H1 (cell line): ENCODE measurements at places on chromosomes 7 and 10. TPM values are rescaled to one million over a fixed set of nuclear protein-coding genes. Genes with fewer than 3 reads are reported as not detected.

- no peaks in the 10 kb centered on the region for H3K4me1 ChIP-seq
- H3K27ac ChIP-seq, result no peak overlapping the region
- H3K27me3 ChIP-seq, result no peaks in the 10 kb centered on the region
- no peaks in the 10 kb centered on the region for H3K36me3 ChIP-seq
- H3K4me3 ChIP-seq, result no peak overlapping the region
- no peak for DNase-seq
Measured at GRCh38 chr7:46004965-46005364, 83.9 kb upstream of the IGFBP3 start.

- no peak overlapping the region for H3K27ac ChIP-seq
- no peak for DNase-seq
- no peaks in the 10 kb centered on the region for H3K27me3 ChIP-seq
- no peaks in the 10 kb centered on the region for H3K36me3 ChIP-seq
- H3K4me3 ChIP-seq, result no peak overlapping the region
Measured at GRCh38 chr7:105985672-105986215, 22.7 kb downstream of the CDHR3 start.

The PNLIPRP3 gene
- not detected in 2 replicates for total RNA-seq

The AVPI1 gene
- 7.8 and 9.0 TPM in 2 replicates for total RNA-seq

The HOXA9 gene
- not detected in 2 replicates for total RNA-seq
